ENCODE measurements at places on chromosomes 16 and 17. TPM values are rescaled to one million over a fixed set of nuclear protein-coding genes. Genes with fewer than 3 reads are reported as not detected.

GRCh38 chr16:55257966-55258613 lies 65.9 kb upstream of the IRX6 start:
- no peak for DNase-seq

GRCh38 chr16:17921357-17921978 lies 415.1 kb downstream of the NPIPA8 start:
- no peak for DNase-seq

- no peak for DNase-seq
These were observed 15.3 kb downstream of the ENGASE start for GRCh38 chr17:79089720-79090442.

GRCh38 chr17:77892469-77893143 lies 65.9 kb upstream of the TNRC6C start:
- no peak for DNase-seq

DNA sequence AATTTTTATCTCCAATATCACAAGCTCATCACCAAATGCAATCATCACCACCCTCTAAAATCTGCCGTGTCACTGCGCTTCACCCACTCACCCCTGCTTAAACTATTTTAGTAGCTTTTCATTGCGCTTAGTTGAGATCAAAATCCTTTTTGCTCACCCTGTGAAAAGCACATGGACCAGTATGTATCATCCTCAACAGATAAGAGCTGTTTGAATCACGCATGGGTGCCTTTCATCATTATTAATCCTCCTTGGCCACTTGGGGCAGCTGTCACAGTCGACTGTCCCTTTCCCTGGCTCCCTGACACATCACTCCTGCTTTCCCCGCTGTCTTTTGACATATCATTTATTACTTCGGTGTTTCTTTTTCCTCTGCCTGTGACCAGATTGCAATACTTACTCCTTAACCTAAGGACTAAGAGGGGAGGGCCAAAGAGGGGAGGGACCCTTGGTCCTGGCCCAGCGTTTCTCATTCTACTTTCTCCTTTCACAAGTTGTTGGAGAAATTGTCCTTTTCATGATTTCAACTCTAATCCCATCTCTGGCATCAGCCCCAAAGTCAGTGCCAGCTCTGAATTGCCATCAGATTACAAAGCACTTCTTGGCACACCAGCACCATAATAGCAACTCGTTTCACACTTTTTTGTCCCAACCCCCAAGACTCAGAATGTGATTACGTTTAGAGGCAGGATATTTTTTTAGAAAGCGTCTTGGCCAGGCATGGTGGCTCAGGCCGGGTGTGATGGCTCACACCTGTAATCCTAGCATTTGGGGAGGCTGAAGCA lies 8.6 kb upstream of the KDM6B start:
- no peak for DNase-seq

- DNase-seq, result no peak
These were observed 121.9 kb downstream of the CDYL2 start for GRCh38 chr16:80682421-80683070.

DNA sequence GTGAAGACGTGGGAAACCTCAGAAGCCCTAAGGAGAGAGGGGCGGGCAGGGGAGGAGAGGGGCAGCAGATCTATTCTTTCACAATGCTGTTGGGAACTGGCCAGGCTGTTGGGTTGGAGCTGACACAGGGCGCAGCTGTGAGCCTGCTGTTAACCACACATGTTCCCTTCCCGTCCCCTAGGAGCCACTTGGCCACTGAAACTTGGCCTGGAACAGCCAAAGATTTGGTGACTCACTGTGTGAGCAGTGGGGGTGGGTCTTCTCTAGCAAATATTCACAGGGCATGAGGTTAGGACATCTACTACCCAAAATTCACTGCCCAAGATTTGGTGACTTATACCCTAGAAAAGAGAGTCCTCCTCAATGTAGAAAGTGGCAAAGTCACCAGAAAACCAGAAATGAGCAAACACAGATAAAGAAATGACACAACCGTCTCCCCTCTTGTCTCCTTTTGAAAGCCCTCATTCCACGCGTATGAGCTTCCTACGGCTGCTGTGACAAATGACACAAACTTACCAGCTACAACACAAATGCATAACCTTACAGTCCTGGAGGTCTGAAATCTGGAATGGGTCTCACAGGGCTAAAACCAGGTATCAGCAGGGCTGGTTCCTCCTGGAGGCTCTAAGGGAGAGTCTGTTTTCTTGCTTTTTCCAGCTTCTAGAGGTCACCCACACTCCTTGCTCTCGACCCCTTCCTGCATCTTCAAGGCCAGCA lies 6.3 kb downstream of the TBC1D16 start:
- DNase-seq, result no peak

DNA sequence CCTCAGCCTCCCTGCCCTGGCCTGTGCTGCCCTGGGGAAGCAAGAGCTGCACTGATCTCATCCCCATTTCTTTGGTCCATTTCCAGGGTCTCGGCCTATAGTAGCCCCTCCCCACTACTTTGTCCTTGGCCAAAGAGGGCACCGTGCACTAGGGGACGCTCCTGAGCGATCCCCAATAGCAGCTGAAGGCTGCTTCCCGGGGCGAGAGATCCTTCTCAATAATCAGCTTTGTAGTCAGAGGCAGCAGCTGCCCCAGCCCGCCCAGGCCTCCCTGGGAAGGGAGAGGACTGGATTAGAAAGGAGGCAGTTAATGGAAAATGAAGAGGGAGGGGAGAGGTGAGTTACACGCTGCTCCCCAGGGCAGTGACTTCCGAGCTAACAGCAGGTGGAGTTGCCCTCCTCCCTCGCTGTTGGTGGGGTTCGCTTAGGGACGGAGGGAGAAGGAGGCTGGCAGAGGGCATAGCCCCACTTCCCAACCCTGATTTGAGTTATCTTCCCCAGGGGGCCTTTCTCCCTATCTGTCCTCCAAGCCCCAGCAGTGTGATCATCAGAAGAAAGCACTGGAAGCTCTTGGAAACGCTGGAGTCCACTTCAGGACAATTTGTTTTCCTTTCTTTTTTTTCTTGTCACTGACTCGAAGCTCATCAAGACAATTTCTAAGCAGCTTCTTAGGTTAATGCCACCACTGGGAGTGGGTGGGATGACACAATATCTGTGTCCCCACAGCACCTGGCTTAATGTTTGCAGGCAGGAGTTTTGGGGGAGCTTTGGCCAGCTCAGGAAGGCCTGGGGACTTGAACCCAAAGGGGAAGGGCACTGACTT lies 2.6 kb downstream of the MXRA7 start:
- DNase-seq, result no peak

DNA sequence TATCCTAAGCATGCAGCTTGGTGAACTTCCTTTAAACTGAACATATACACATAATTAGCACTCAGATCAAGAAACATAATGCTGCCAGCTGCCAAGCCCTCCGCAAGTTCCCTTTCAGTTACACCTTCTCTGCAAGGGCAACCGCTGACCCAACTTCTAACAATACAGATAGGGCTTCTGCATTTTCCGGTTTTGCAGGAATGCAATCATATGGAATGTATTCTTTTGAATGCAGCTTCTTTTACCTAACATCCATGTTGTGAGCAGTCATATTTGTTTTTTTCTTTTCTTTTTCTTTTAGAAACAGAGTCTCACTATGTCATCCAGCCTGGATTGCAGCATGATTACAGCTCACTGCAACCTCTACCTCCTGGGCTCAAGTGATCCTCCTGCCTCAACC lies 110.7 kb downstream of the GSG1L start:
- no peak for DNase-seq

DNA sequence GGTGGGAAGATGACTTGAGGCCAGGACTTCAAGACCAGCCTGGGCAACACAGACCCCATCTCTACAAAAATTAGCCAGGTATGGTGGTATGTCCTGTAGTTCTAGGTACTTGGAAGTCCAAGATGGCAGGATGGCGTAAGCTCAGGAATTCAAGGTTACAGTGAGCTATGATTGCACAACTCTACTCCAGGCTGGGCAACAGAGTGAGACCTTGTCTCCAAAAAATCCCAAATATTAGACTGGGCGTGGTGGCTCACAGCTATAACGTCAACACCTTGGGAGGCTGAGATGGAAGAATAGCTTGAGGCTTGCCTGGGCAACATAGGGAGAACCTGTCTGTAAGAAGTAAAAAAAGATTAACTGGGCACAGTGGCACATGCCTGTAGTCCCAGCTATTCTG lies 30.8 kb downstream of the SUZ12 start:
- DNase-seq, result no peak

DNA sequence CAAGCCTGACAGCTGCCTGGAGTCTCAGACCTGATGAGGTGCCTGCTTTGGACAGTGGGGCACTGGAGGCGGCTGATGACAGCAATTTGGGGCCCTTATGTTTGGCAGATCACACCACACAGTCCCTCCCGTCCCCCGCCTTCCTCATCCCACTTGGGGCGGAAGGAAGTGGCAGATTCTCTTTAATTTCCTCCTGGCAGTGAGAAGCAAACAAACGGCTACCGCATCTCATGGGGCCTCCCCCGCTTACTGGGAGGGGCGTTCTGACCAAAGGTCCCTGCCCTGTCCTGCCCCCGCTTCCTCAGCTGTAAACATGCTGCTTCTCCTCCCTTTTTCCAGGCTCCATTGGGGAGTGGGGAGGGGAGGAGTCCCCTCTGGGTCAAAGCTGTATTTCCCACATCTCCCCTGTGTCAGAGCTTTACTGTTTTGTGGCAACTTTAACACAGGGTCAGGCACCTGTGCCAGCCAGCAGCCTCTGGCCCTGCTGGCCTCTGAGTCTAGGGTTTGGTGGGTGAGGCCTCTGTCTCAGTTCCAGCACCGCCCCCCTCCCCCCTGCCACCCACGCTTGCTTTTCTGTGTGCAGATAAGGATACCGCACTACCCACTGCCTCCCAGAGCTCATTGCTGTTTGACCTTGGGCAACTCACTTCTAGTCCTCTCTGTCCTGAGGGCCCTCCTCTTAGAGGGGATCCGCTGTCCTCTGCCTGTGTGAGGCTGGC lies 5.4 kb upstream of the NFATC3 start:
- no peak for DNase-seq

GRCh38 chr17:39960524-39961041 lies 2.2 kb upstream of the GSDMA start:
- DNase-seq, result no peak

- DNase-seq, result no peak
These were observed 1.1 kb downstream of the VAT1 start for GRCh38 chr17:43020789-43021740.

- no peak for DNase-seq
These were observed 83.9 kb upstream of the FBXO47 start for GRCh38 chr17:39051001-39051585.

DNA sequence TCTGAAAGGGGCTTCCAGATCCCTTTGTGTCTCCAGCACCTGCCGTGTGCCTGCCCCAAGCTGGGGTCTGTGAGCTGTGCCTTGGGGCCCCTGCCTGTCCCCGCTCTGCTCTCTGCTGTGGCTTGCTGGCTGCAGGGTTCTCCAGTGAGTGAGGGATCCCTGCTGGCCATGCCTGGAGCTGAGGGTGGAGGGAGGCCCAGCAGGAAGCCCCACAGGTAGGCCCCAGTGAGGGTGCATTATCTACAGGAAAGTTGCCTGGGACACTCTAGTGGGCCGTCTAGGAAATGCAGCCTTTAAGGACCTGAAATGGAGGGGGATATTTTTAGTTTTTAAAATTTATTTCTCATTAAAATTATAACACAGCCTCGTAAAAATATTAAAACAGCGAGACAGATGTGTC lies 50.9 kb downstream of the JPH3 start:
- no peak for DNase-seq

DNA sequence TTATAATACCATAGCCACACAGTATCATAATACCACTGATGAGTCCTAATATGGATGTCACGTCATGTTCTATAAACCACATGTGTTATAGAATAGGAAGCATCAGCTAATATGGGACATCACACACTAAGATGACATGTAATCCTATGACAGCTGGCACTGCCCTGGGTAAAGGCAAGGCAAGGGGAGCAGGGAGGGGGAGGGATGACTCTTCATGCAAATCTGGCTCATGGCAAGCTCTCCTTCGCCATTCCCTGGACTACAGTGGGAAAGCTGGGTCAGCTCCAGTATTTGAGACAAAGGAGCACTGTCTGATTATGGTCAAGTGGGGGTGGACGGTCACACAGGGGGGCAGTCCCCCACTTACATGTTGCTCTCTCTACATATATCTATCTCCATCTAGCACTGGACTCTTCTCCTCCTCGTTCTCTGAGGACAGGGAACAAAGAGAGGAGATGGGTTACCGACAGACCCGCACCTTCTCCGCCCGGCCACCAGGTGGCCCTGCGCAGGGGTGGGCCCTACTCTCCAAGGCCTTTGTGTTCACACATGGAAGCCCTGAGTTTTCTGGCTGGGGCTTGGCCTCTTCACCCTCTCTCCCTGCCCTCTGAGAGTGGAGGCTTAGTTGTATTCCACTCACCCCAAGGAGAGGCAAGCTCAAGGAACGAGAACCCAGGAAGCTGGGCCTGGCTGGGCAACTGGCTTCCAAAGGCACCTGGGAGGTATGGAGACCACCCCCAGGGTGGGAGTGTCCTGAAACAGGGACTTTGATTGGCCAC lies 23.4 kb upstream of the MPO start:
- DNase-seq, result no peak

- DNase-seq, result no peak
These were observed 115.4 kb downstream of the USP22 start for GRCh38 chr17:20927308-20927977.

DNA sequence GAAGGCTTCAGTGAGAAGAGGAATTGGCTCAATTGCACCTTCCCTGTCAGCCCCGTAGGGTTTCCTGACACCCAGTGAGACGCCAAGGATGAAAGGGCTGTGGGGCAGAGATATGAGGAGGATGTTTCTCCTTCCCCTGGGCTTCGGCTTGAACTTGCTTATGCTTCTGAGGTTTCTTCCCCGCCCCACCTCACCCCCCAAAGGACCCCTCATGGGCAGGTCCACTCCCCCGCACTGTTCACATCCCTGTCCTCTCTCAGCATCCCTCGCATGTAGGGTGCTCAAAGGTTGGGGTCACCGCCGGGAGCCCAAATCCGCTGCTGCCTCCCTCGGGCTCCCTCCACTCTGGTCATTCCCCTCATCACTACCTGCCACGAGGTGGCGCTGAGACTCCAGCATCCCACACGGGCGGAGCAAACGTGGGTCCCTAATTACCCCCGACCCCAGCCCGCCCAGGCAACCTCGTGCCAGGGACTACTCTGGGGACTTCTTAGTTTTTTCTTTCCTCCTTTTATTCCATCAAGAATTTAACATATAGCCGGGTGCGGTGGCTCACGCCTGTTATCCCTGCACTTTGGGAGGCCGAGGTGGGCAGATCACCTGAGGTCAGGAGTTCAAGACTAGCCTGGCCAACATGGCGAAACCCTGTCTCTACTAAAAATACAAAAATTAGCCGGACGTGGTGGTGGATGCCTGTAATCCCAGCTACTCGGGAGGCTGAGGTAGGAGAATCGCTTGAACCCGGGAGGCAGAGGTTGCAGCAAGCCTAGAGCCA lies 3.3 kb upstream of the TRARG1 start:
- no peak for DNase-seq

GRCh38 chr17:58136669-58137279 lies 11.4 kb upstream of the OR4D1 start:
- no peak for DNase-seq

The HCRT gene
- total RNA-seq, result 0.41 TPM

The CD300LF gene
- total RNA-seq, result not detected

The ASPHD1 gene
- total RNA-seq, result not detected

The TBC1D3E gene
- not detected for total RNA-seq

The KRT31 gene
- total RNA-seq, result not detected

The JPH3 gene
- not detected for total RNA-seq

The CRYBA1 gene
- not detected for total RNA-seq

The FOXN1 gene
- not detected for total RNA-seq

The ANKS3 gene
- total RNA-seq, result 12.9 TPM

The CNTNAP1 gene
- total RNA-seq, result 29.9 TPM

All from GM12878 (cell line).